ENCODE measurements at places on chromosomes 12 and 14.

DNA sequence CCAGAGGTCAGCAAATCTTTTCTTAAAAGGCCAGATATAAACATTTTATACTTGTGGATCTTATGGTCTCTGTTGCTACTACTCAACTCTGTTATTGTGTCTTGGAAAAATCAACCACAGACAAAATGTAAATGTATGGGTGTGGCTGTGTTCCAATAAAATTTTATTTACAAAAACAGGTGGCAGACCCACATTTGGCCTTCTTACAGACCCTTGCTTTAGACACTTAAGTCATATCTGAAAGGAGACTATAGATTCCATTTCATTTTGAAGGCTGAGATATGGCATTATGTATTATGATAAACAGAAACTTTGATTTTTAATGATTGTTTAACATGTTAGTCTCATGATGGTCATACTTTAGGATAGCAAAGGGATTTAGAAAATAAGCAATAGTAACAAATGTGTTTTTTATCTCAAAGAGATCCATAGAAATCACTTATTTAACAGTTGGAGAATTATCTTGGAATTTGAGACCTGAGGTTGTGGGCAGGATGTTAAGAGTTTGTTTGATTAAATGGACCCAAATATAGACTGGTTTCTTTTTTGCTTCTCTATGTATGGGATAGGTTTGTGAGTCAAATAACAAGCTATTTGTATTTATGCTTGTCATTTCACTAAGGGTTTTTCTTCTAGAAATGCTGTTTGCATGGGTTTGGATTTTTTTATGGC, 51.2 kb downstream of the PPFIBP1 start:
- peak; percentile 28 for ATAC-seq

- no peak for ATAC-seq
Measured at GRCh38 chr12:15532364-15532977, 210.2 kb downstream of the PTPRO start.

DNA sequence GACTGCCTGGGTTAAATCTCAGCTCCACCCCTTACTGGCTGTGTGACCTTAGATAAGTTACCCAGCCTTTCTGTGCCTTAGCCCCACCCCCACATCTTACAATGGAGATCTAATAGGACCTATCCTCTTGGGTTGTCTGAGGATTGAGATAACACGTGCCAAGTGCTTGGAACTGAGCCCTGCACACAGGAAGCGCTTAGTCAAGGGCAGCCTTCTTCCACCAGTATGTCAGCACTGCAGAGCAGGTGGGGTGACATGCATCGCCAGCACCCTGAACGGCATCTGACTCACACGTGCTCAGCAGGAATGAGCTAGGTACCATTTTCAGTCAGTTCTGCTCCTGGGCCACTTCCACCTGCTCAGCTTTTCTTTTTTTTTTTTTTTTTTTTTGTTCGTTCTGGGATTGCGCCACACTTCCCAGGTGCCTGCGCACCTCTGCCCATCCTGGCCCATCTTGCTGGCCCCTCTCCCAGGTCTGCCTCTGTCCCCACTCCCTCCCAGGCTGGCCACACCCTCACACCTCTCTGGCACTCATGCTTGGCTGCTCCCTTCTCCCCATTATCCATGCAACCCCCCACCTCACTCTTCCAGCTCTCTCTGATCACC, 19.6 kb downstream of the LGMN start:
- no peak for ATAC-seq

- ATAC-seq = no peak
Measured at GRCh38 chr14:31886156-31886835, 190.8 kb upstream of the ARHGAP5 start.

GRCh38 chr12:8449355-8449859, 6.4 kb upstream of the CLEC6A start:
- peak; percentile 29 for ATAC-seq

DNA sequence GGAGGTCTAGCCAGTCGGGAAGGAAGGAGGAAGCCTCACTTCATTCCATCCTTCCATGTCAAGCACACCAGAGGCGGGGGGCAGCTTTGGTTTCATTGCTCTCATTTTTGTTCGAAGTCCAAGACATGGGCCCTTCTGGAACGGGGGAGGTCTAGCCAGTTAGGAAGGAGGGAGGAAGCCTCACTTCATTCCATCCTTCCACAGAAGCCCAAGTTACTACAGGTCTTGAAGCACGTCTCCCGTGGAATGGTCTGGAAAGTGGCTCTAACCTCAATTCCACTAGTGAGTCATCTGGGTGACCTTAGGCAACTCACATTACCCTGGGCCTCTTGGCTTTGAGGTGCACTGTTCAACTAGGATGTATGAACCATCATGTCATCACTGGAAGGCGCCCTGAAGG, 156.3 kb downstream of the NTF3 start:
- ATAC-seq = no peak

DNA sequence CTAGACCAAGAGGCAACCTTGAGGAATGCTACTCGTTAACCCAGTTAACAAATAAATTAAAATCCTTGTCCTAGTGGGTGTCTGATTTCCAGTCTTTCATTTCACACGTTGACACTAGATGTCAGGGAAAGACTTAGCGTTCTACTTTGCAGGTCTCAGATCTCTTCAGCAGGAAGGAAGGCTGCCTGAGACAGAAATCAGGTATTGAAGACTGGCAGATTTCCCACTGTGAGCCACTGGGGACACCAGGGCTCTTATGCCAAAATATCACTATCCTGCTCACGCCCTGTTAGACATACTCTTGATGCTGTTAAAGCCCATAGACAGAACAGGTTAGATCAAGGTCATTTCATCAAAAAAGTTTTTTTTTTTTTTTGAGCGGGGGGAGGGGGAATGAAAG, 33.0 kb downstream of the EMP1 start:
- ATAC-seq = no peak

GRCh38 chr12:112182499-112182898, 57.1 kb downstream of the TRAFD1 start:
- peak; percentile 85 for ATAC-seq

GRCh38 chr12:123595729-123596128, 6.2 kb upstream of the DDX55 start:
- no peak for ATAC-seq

DNA sequence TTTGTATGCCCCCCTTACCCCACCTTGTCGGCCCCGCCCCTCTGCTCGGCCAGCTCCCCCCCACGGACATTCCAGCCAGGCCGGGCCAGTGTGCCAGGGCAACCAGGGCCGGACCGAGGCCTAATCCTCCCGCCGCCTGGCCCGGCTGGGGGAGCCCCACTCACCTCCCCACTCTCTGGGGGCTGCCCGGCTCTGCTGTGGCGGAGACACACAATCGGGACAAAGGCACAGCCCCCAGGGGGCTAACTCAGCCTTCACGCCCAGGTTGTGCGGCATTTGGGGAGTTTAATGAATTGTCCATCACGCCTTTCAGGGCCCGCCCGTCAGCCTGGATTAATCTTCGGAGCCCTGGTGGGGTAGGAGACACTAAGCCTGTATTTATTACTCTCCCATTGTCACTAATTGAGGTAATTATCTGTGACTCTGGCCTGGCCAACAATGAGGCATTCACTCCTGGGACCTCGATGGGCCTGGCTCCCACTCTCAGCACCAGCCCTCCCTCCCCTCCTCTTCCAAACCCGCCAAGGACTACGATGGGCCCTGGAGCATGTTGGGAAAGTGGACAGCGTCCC, 8.7 kb downstream of the WNT1 start:
- ATAC-seq = no peak

GRCh38 chr12:104805186-104805585, 152.9 kb downstream of the SLC41A2 start:
- no peak for ATAC-seq

DNA sequence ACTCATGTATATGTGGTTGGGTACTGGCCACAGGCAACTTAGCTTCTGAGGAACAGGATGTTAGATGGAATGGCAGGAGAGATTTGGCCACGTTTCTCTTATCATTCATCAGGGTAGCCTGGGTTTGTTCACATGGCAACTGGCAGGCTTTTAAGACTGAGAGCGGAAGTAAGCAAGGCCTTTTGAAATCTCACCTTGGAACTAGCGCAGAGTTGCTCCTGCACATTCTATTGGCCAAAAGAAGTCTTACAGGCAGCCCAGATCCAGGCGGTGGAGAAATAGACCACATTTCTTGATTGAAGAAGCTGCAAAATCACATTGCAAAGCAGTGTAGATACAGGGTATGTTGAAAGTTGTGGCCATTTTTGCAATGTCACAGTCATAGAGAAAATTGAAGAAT, 3.7 kb downstream of the CLEC4A start:
- ATAC-seq = no peak

DNA sequence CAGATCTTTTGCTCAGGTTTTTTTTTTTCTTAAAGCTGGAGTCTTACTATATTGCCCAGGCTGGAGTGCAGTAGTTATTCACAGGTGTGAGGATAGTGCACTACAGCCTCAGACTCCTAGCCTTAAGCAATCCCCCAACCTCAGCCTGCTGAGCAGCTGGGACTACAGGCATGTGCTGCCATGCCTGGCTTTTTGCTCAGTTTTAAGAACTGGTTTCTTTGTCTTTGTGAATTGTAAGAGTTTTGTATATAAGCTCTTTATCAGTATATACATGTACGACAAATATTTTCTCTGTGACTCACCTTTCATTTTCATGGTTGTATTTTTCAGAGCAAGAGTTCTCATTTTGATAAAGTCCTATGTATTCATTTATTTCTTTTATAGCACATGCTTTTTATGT, 33.3 kb upstream of the C2CD5 start:
- no peak for ATAC-seq

- no peak for ATAC-seq
Measured at GRCh38 chr14:55118761-55119160, 10.3 kb upstream of the LGALS3 start.

- no peak for ATAC-seq
Measured at GRCh38 chr12:5206401-5207175, 162.9 kb downstream of the KCNA5 start.

DNA sequence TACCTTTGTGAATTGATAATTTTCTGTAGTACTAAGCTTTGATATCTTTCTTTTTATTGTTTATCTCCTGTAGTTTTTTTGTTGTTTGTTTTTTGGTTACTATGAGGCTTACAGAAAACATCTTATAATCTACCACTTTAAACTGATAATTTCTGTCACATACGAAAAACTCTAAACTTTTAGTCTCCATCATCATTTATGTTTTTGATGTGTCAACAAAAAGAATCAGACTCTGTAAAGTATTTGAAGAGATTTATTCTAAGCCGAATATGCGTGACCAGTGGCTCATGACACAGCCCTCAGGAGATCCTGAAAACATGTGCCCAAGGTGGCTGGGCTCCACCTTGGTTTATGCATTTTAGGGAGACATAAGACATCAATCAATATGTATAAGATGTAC, 167.1 kb upstream of the ARHGAP5 start:
- ATAC-seq = no peak

GRCh38 chr12:5489017-5489416, 57.1 kb downstream of the NTF3 start:
- no peak for ATAC-seq

- ATAC-seq = peak; percentile 79
Measured at GRCh38 chr14:99590746-99591555, 13.1 kb downstream of the CCDC85C start.

DNA sequence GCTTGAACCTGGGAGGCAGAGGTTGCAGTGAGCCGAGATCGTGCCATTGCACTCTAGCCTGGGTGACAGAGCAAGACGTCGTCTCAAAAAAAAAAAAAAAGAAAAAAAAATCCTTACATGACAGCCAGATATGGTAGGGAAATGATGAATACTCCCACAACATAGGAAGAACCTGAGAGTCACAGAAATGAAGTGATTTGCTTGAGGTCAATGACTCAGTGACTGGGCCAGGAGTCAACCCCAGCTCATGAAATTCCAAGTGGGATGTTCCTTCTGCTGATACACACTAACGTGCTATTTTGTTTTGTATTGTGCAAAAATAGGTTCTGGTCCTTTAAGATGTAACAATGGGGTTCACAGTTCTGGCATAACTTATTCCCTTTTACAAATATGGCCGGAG, 9.0 kb downstream of the RHOF start:
- ATAC-seq = peak; percentile 48

DNA sequence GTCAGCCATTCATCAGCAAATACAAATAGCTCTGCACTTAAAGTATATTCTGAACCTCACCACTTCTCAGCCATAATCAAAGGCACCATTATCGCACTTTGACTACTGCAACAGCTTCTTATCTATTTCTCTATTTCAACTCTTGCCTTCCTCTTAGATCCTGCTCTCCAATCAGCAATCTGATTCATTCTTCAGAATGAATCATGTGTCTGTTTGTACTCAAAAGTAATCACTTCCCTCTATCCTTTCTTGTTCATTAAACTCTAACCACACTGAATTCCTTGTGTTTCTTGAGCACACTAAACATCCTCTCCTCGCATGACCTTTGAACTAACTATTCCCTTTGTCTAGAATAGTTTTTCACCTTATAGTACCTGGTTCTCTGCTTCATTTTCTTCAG, 12.8 kb upstream of the OR4E1 start:
- no peak for ATAC-seq

DNA sequence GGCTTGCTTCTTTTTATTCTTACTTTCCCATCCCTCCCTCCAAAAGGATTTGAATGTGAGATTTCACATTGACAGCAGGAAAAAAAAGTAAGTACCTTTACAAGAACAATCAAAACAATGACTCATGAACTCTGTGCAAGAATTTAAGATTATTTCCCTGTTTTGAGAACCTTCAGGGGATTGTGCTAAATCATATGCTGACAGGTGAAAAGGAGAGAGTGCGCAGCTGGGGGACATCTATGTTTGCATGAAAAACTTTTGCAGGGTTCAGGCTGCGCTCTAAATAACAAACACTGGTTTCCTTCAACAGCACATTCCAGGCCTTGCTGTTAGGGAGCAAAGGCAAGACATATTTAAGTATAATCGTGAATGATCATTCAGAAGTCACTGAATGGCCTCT, 27.3 kb downstream of the RERG start:
- peak; percentile 64 for ATAC-seq

DNA sequence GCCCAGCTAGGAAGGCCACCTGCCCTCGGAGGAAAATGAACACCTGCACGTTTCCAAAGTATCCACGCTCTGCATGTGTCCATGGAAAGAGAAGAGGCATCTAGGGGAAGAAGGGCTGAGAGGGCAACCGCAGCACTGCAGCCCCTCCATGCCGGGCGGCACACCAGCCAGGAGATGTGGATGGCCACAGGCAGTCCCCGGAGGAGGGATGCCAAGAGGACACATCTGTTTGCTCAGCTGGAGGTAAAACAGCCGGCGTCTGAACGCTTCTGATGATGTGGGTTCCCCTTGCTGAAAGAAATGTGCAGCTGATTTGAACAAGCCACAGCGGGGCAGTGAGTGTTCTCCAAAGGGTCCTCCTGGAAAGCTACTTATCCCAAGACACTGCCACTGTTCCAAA, 34.0 kb downstream of the CHGA start:
- no peak for ATAC-seq

DNA sequence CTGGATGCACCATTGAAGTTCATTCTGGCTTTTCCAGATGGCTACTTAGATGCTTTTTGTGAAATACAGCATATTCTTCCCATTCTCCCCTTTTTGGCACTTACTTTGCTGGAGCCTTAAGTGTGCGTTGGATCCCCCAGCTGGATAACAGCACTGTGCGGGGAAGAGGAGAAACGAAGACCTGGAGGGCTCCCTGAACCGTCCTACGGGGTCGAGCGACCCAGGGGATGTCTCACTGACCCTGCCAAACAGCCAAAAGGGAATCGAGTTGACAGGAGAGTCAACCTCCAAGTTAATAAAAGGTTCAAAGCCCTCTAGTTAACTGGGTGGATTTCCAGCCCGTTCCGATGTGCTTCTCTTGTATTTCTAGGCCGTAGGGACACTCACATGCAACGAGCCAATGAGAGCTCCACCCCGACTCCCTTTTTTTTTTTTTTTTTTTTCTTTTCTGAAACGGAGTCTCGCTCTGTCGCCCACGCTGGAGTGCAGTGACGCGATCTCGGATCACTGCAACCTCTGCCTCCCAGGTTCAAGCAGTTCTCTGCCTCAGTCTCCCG, 1.0 kb upstream of the CAMKK2 start:
- ATAC-seq = peak; percentile 4

Measured in motor neuron (in vitro differentiated cells).